ENCODE measurements at places on chromosomes 1 and 21. TPM values are rescaled to one million over a fixed set of nuclear protein-coding genes. Genes with fewer than 3 reads are reported as not detected.

The CASZ1 gene
- 0.65 TPM for total RNA-seq

The PTGS2 gene
- total RNA-seq: 12.7 TPM

The ZNF695 gene
- 1.6 TPM for total RNA-seq

The RGS16 gene
- under 0.01 TPM for total RNA-seq

The DAB1 gene
- total RNA-seq: not detected

The GUCA2A gene
- not detected for total RNA-seq

The ASCL5 gene
- total RNA-seq: not detected

The FMOD gene
- 0.76 TPM for total RNA-seq

The ILDR2 gene
- 0.61 TPM for total RNA-seq

The CD2 gene
- not detected for total RNA-seq

The S100A14 gene
- total RNA-seq: not detected

The SYT6 gene
- total RNA-seq: not detected

The DSCAM gene
- total RNA-seq: not detected

The CD1C gene
- total RNA-seq: not detected

The KCNK2 gene
- not detected for total RNA-seq

The TLR5 gene
- 0.32 TPM for total RNA-seq

The SUSD4 gene
- not detected for total RNA-seq

The DVL1 gene
- total RNA-seq: 48.4 TPM

The MTARC1 gene
- 1.3 TPM for total RNA-seq

The RHOC gene
- 1,062 TPM for total RNA-seq

The TXNIP gene
- 19.5 TPM for total RNA-seq

The SPATA46 gene
- total RNA-seq: not detected

The CA6 gene
- total RNA-seq: not detected

The IL10 gene
- not detected for total RNA-seq

The FCGR3B gene
- total RNA-seq: not detected

The C2CD4D gene
- total RNA-seq: not detected

The TSNAX gene
- 31.8 TPM for total RNA-seq

The ERRFI1 gene
- 27.3 TPM for total RNA-seq

The GPR137B gene
- 6.8 TPM for total RNA-seq

The RHD gene
- total RNA-seq: not detected

The TMCO2 gene
- not detected for total RNA-seq

The CTSE gene
- total RNA-seq: not detected

The CA14 gene
- total RNA-seq: not detected

The TIE1 gene
- total RNA-seq: 536 TPM

The MMP23B gene
- 0.61 TPM for total RNA-seq

The SHISA4 gene
- 13.0 TPM for total RNA-seq

The PTCH2 gene
- 0.30 TPM for total RNA-seq

The TPTE gene
- not detected for total RNA-seq

The LCE2C gene
- not detected for total RNA-seq

The ZNF670 gene
- 7.5 TPM for total RNA-seq

The COL24A1 gene
- under 0.01 TPM for total RNA-seq

The SYDE2 gene
- total RNA-seq: 5.8 TPM

Measured in epithelial cell of umbilical artery (primary cell).